ENCODE measurements at places on chromosomes 5 and 9. TPM values are rescaled to one million over a fixed set of nuclear protein-coding genes. Genes with fewer than 3 reads are reported as not detected.
A peak's percentile ranks its signal among the peaks of the same experiment; 100 is the strongest.

GRCh38 chr5:138946831-138947560 lies 71.9 kb upstream of the LRRTM2 start:
- H3K27me3 ChIP-seq, result no peaks in the 10 kb centered on the region
- no peak overlapping the region for H3K4me3 ChIP-seq
- no peak for DNase-seq
- H3K36me3 ChIP-seq, result peaks cover 24% of the 10 kb centered on the region
- H3K4me1 ChIP-seq, result peaks cover 42% of the 10 kb centered on the region

- no peaks in the 10 kb centered on the region for H3K27me3 ChIP-seq
- DNase-seq, result peak; percentile 78
- H3K27ac ChIP-seq, result no peak overlapping the region
- H3K4me1 ChIP-seq, result peaks cover 4% of the 10 kb centered on the region
Measured at GRCh38 chr5:137743031-137743640, 7.2 kb upstream of the KLHL3 start.

- no peaks in the 10 kb centered on the region for H3K36me3 ChIP-seq
- no peak overlapping the region for H3K27ac ChIP-seq
- H3K4me1 ChIP-seq, result no peaks in the 10 kb centered on the region
- no peak overlapping the region for H3K4me3 ChIP-seq
- no peaks in the 10 kb centered on the region for H3K27me3 ChIP-seq
Measured at GRCh38 chr9:91055845-91056244, 254.2 kb downstream of the SYK start.

DNA sequence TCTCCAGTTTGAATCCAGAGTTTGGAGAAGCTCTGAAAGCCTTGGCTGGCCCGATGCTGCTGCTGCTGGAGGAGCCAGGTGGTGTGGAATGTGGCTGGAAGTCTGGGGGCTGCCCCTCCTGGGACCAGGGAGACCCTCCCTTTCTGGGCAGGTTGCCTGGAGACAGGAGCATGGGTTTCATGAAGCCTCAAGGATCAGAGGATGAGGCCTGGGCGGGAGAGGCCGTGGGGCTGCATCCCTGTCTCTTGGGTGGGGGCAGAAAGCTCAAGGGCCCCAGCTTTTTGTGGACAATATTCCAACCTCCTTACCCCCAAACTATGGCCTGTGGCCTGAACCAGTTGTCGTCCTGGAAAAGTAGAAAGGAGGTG lies 10.1 kb downstream of the FGF18 start:
- peaks cover 61% of the 10 kb centered on the region for H3K4me1 ChIP-seq
- no peaks in the 10 kb centered on the region for H3K27me3 ChIP-seq
- H3K36me3 ChIP-seq, result no peaks in the 10 kb centered on the region
- H3K4me3 ChIP-seq, result no peak overlapping the region

DNA sequence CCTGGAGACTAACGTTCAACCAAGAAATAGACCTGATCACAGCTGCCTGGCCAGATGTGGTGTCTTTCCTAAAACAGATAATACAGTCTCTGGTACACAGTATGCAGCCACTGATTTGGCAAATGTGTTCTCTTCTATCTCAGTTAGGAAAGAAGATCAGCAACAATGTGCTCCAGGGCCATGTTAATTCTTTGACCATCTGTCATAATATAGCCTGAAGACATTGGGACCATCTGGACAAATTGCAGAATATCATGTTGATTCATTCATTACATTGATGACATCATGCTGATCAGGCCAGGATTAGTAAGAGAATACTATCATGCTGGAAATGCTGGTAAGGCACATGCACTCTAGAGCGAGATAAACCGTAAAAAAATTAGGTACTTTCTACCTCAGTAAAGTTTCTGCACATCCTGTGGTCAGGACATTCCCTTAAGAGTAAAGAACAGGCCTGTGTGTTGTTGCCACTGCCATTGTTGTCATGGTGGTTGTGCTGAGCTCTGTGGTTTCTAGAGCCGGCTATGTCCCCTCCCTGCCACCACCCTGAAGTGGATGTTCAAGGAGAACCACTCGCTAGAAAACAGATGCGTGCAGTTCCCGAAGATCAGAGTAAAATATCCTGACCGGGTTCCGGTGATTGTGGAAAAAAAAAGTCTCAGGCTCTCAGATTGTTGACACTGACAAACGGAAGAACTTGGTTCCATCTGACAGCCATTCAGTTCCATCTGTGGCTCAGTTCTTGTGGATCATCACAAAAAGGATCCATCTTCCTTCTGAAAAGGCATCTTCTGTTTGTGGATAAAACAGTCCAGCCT lies 6.4 kb upstream of the JMY start:
- no peaks in the 10 kb centered on the region for H3K27me3 ChIP-seq
- H3K36me3 ChIP-seq, result no peaks in the 10 kb centered on the region
- no peak overlapping the region for H3K4me3 ChIP-seq
- DNase-seq, result no peak

- no peak for DNase-seq
- H3K4me3 ChIP-seq, result peak overlapping the region; percentile 96
- H3K4me1 ChIP-seq, result peaks cover 44% of the 10 kb centered on the region
- peaks cover 12% of the 10 kb centered on the region for H3K36me3 ChIP-seq
- no peak overlapping the region for H3K27ac ChIP-seq
- H3K27me3 ChIP-seq, result no peaks in the 10 kb centered on the region
Measured at GRCh38 chr9:128128836-128129590, 1.5 kb upstream of the PTGES2 start.

DNA sequence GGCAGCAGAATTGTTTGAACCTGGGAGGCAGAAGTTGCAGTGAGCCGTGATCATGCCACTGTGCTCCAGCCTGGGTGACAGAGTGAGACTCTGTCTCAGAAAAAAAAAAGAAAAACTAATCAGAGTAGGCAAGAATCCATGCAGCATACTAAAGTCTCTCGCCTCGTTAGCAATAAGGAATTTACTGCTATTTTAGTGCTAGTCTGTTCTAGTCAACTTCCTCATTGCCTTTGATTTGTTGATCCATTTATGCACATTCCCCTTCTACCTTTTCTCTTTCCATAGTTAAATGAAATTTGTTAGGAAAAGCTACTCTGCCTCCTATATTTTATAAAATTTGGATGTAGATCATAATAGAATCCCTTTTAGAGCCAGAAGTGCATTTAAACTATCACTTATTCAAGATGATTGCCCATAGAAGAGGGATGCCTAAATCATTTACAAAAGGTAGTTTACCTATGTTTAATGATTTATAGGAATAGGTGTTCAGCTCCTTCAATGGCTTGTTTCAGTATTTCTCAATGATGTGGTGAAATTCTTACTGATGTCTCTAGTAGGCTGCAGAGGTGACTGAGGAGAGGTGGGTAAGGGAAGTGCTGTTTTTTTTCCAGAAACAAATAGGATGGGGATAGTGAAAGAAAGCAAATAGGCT lies 1.9 kb downstream of the LRRC19 start:
- no peaks in the 10 kb centered on the region for H3K4me1 ChIP-seq
- H3K4me3 ChIP-seq, result no peak overlapping the region
- no peaks in the 10 kb centered on the region for H3K36me3 ChIP-seq
- DNase-seq, result no peak
- no peaks in the 10 kb centered on the region for H3K27me3 ChIP-seq

- no peak overlapping the region for H3K4me3 ChIP-seq
- H3K36me3 ChIP-seq, result no peaks in the 10 kb centered on the region
- H3K4me1 ChIP-seq, result no peaks in the 10 kb centered on the region
- H3K27ac ChIP-seq, result no peak overlapping the region
- no peak for DNase-seq
- no peaks in the 10 kb centered on the region for H3K27me3 ChIP-seq
Measured at GRCh38 chr9:3398232-3398648, 127.6 kb downstream of the RFX3 start.

- peaks cover 34% of the 10 kb centered on the region for H3K4me1 ChIP-seq
- H3K36me3 ChIP-seq, result no peaks in the 10 kb centered on the region
- H3K27ac ChIP-seq, result no peak overlapping the region
- no peak overlapping the region for H3K4me3 ChIP-seq
- no peak for DNase-seq
- no peaks in the 10 kb centered on the region for H3K27me3 ChIP-seq
Measured at GRCh38 chr9:33202018-33202417, 34.9 kb upstream of the B4GALT1 start.

Gene AJM1
- total RNA-seq, result 7.4 TPM

Gene FCN2
- total RNA-seq, result not detected

Gene FOXD4L6
- not detected for total RNA-seq

Gene SAXO1
- 0.06 TPM for total RNA-seq

Gene SURF6
- 11.8 TPM for total RNA-seq

Measured in heart right ventricle (tissue), 16 donors.